ENCODE measurements at places on chromosomes 1 and 21. TPM values are rescaled to one million over a fixed set of nuclear protein-coding genes. Genes with fewer than 3 reads are reported as not detected.
A peak's percentile ranks its signal among the peaks of the same experiment; 100 is the strongest.

- ATAC-seq: no peak
Measured at GRCh38 chr21:30689822-30690221, 28.8 kb downstream of the KRTAP21-3 start.

FOXD2 gene
- 0.13 TPM for total RNA-seq

DNA sequence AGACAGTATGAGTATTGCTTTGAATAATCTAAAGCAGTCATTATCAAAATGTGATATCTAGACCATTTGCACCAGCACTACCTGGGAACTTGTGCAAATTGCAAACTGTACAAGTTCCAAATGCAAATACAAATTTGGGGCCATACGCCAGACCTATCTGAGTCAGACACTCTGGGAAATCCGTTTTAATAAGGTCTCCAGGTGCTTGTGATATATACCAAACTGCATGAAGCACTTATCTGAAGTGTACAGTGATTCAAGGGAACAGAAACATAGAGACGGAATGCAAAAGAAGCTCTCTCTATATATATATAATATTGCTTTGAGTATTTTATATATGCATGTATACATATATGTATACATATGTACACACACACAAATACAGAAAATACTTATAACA, 36.2 kb upstream of the ASPM start:
- ATAC-seq: no peak

GRCh38 chr1:205939690-205940330, 3.4 kb downstream of the SLC26A9 start:
- peak; percentile 84 for ATAC-seq

- ATAC-seq: peak; percentile 41
Measured at GRCh38 chr1:24643363-24644099, 429 bp downstream of the SRRM1 start.

DNA sequence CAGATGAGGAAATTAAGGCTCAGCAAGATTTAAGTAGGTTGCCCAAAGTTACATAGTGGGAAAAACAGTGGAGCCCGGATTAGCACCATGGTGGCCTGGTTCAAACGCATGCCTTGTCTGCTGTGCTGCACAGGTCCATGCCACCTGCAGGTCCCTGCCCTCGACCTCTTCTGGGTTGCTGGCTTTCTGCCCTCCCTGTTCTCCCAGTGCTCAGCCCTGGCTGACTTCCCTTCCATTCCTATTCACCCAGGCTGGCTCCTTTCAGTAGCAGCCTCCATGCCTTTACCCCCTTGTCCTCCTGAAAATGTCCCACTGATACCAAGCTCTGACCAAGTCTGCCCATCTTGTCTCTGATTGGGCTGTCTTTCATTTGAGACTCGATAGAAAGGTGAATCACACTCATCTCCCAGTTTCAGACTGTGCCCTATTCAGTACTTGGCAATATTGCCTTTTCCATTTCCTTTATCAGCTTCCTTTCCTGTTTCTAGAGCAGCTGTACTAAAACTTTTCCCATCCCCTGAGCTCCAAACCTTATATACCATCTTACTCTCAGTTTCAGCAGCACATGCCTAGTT, 75.8 kb downstream of the ST3GAL3 start:
- ATAC-seq: no peak

GRCh38 chr21:20215959-20216358, 782.2 kb upstream of the NCAM2 start:
- no peak for ATAC-seq

SLC25A34 gene
- total RNA-seq: 1.1 TPM

DNA sequence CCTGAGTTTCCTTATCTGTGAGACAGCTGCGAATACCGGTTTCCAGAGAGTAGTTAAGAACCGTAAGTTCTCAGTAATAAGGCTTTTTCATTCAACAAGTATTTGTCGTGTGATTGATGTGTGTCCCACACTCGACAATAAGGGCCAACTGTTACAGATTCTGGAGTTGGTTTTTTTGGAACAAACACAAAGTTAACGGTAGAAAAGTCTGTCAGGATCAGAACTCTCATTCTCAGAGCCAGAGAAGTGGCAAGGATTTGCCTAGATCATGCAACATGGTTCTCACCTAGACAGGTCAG, 837 bp downstream of the NUDC start:
- ATAC-seq: no peak

DNA sequence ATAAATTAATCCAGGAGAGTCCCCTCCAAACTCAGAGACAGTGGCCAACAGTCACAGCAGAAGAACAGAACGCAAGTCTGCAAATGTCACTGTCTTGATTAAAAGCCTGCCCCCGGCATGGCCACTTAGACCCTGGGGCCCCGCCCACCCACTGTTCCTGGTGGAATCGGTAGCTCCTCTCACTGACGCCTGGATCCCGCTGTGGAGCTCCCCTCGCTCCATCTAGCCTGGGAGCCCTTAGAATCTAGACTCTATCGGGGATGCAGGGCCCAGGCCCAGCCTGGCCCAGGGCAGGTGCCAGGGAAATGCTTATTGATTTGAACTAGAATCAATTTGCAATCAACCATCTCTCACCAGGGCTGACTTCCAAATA, 21.4 kb upstream of the PLEKHG5 start:
- ATAC-seq: no peak

DNA sequence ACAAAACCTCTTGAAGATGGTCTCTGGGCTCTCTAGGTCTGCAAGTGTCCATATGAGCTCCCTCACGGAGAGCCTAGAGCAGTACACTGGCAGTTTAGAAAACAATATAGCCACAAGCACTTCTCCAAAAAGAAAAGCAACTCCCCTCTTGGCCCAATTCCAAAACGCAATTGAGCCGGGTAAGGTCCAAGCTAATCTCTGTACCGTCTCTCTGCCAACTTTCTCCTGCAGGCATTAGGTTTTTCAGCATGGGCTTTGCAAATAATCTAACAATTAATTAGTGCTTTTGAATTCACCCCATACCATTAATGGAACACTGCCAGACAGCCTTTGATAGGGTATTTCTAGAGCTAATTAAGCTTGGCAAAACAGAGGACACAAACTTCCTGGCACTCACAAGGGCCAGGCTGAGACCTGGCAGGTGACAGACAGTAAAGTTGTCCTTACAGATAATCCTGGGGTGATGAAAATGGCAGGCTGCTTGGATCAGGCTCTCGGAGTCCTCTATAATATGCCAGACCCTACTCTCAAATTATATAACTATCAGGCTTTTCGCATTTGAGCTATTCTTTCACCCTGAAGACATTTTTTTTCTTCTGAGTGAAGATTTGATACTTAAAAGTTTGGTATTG, 39.8 kb downstream of the TGFBR3 start:
- ATAC-seq: peak; percentile 89

Data from motor neuron (in vitro differentiated cells).